ENCODE measurements at places on chromosomes 2 and 18. TPM values are rescaled to one million over a fixed set of nuclear protein-coding genes. Genes with fewer than 3 reads are reported as not detected.

RAB17 gene
- not detected for total RNA-seq

CROCC2 gene
- total RNA-seq = not detected

LIPG gene
- not detected for total RNA-seq

SPATA3 gene
- not detected for total RNA-seq

MAPK4 gene
- total RNA-seq = not detected

ATP6V1B1 gene
- total RNA-seq = not detected

DNER gene
- total RNA-seq = not detected

WDCP gene
- 17.5 TPM for total RNA-seq

CNGA3 gene
- total RNA-seq = not detected

PREPL gene
- total RNA-seq = 42.8 TPM

MOGAT1 gene
- not detected for total RNA-seq

CCBE1 gene
- not detected for total RNA-seq

LINC00305 gene
- total RNA-seq = not detected

ARHGAP28 gene
- total RNA-seq = not detected

POLR1A gene
- 25.8 TPM for total RNA-seq

C1QL2 gene
- not detected for total RNA-seq

PLB1 gene
- 0.75 TPM for total RNA-seq

C2orf78 gene
- not detected for total RNA-seq

IL1RL1 gene
- 0.33 TPM for total RNA-seq

SLC9A4 gene
- total RNA-seq = not detected

UNC80 gene
- total RNA-seq = not detected

IL1A gene
- 0.15 TPM for total RNA-seq

PRKAG3 gene
- not detected for total RNA-seq

SAG gene
- total RNA-seq = 0.06 TPM

CNNM4 gene
- 7.2 TPM for total RNA-seq

UGT1A10 gene
- not detected for total RNA-seq

RESP18 gene
- total RNA-seq = not detected

UGT1A8 gene
- total RNA-seq = not detected

LCT gene
- total RNA-seq = 0.06 TPM

DSG4 gene
- total RNA-seq = not detected

RPS27A gene
- total RNA-seq = 2,280 TPM

PECR gene
- 16.8 TPM for total RNA-seq

CCL20 gene
- 3.2 TPM for total RNA-seq

Measured in CD4-positive, alpha-beta memory T cell (primary cell).